ENCODE measurements at places on chromosomes 16 and 17.

DNA sequence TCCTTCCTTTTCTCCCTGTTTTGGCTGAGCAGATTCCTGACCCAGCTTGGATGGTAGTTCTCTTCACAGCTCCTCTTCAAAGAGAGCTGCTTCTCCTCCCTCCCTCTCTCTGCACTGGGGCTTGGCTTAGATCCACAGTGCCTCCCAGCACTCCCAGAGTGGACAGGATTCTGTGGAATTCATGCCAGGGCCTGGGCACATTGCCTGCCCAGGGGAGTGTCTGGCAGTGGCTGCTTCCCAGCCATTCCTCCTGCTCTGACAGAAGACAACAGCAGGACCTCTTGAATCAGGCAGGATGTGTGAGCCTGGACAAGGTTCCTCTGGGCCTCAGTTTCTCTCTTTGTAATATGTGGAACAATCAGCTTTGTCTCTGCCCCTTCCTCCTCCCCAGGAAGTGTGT lies 4.5 kb upstream of the MMP28 start:
- DNase-seq = peak; percentile 86

DNA sequence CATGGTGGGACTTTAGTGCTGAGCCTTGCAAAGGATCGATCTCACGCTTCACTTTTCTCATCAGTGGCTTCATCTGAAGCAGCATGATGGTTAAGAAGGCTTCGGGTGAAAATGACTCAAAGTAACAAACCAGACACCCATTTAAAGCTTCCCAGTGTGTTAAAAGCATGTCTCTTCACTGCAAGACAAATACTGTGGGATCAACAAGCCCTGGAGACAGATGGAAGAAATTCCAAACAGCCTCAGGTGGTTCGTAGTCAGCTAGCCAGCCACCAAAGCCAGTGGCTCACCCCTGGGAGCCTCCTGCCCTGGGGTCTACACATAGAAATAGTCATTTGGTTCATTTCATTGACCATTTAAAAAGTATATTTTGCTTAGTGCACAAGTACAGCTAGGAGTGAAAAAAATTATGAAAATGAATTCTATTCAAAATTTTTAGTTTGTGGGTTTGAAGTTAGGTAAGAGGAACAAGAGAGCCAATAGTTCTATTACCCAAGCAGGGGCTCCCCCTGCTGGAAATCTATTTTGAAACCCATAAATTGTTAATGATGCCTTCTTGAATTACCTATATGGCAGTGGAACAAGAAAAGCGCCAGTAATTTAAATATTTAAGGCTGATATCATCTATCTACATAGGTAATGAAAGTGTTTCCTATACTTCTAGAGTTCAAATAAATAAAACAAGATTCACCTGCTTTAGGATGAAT lies 51.6 kb downstream of the PMP22 start:
- peak; percentile 33 for DNase-seq

DNA sequence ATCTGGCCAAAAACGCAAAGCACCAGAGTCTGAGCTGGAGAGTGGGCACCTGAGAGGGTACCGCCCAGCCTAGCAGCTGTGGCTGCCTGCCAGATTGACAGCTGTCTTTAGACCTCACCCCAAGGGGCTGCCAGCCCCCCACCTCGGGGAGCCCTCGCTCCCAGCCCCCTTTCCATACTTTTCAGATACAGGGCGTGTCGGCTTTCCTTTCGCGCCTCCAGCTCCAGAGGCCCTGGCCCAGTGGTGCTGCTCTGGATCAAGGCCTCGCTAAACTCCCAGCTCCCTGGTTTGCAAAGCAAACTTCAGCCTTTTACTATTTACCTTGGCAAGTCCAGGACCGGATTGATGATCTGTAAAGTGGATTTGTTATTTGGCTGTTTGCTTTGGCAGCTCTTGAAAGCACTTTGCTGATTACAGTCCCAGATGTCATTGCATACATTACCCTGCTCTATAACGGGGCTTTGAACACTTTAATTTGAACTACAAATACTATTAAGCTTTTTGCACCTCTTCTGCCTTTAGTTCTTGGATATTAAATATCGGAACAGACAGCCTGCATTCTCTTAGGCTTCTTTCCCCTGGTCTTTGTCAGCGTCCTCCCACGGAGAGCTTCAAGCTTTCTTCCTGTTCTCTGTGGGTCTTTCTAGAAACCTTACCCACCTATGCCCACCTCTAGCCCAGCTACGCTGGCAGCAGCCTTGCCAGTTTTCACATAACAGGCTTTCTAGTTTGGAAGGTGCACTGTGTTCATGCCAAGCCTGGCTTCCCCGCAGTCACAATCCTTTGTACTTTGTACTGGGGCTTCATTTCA lies 63.6 kb upstream of the TBX2 start:
- DNase-seq = peak; percentile 15

GRCh38 chr16:89064606-89065457 lies 28.8 kb upstream of the ACSF3 start:
- no peak for DNase-seq

- no peak for DNase-seq
Measured at GRCh38 chr16:743794-744500, 3.1 kb upstream of the CIAO3 start.

DNA sequence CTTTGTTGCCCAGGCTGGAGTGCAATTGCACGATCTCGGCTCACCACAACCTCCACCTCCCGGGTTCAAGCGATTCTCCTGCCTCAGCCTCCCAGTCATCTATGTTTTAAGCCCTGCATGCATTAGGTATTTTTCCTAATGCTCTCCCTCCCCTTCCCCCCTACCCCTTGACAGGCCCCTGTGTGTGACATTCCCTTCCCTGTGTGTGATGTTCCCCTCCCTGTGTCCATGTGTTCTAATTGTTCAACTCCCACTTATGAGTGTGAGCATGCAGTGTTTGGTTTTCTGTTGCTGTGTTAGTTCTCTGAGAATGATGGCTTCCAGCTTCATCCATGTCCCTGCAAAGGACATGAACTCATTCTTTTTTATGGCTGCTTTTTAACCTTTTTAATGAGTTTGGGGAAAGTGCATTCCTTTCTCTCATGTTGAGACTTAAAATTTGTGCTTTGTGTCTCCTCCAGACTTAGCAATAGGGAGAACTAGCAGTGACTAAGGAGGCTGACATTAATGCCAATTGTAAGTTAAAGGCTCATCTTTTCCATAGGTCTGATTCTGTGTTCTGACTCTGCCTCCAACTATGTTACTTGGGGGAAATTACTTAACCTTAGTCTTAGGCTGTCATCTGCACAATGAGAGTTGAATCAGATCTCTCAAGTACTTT lies 17.7 kb upstream of the PHAF1 start:
- peak; percentile 71 for DNase-seq

GRCh38 chr17:34252095-34252443 lies 3.0 kb upstream of the CCL2 start:
- DNase-seq = no peak

- DNase-seq = no peak
Measured at GRCh38 chr16:85712801-85713200, 24.0 kb upstream of the GINS2 start.

GRCh38 chr16:82459580-82460256 lies 167.1 kb upstream of the CDH13 start:
- DNase-seq = no peak

DNA sequence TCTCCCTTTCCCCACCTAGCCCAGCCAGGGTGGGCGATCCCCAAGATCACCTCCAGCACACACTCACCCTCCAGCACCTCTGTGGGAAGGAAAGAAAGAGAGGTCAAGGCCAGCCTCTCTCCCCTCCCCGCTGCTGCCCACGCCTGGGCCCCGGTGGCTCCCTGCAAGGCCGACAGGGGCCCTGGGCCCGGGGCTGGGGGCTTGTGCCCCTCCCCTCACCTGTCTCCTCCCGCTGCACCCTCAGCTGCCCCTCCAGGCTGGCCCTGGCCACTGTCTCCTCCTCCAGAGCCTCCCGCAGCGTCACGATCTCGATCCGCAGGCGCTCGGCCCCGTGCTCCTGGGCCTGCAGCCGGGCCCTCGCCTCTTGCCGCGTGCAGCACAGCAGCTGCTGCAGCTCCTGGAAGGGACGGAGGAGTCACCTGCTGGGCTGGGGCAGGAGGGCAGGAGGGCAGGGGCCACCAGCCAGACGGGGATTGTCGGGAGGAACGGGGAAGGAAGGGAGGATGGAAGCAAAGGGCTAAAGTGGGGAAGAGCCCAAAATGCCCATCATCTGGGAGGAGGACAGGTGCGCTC lies 19.2 kb downstream of the RABEP2 start:
- no peak for DNase-seq

All from fibroblast of gingiva (primary cell).